Urinary bladder (tissue), 4 donors: ENCODE measurements at places on chromosomes 6 and 20. TPM values are rescaled to one million over a fixed set of nuclear protein-coding genes. Genes with fewer than 3 reads are reported as not detected.

The WFDC12 gene
- total RNA-seq: not detected

The SIRT5 gene
- total RNA-seq: 16.4 TPM

The PNLDC1 gene
- not detected for total RNA-seq

The PKHD1 gene
- total RNA-seq: 3.6 TPM
